ENCODE measurements at places on chromosomes 12 and 14.
A peak's percentile ranks its signal among the peaks of the same experiment; 100 is the strongest.

GRCh38 chr14:102154821-102155549 is 15.3 kb downstream of the WDR20 start:
- H3K4me1 ChIP-seq: no peaks in the 10 kb centered on the region
- no peak overlapping the region for H3K27ac ChIP-seq
- H3K4me3 ChIP-seq: no peak overlapping the region
- no peaks in the 10 kb centered on the region for H3K27me3 ChIP-seq
- DNase-seq: no peak

DNA sequence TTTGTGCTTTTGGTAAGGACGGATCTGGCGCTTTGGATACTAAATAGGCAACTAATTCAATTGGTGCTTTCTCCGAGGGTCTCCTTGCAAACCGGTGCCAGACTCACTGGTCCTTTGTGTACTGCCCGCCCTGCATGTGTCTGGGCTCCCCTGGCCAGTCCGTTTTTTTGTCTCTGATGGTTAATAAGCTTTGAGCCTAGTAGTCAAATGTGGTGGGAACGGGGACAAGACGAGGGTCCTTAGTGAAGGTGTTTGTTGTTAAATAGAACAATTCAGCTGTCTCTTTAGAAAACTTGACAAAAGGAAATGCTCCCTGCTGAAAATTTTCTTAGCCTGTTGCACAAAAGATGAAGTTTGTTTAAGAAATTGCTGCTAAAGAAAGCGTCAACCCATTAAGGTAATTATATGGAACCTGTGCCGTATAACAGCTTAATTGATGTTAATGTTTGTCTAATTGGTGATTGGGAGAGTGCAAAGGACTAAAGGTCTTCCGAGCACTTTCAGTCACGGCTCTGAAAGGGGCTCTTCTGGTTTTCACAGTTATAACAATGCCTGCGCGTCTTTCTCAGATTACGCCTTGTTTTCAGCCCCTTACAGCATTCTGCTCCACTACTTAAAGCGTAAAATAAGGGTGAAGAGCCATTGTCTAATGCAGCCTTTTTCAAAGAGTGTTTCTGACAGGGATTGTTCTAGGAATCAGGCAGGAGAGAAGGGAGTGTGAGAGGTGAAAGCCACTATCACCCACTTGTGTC is 537.4 kb downstream of the PRKD1 start:
- DNase-seq: no peak
- H3K4me3 ChIP-seq: no peak overlapping the region
- H3K27ac ChIP-seq: no peak overlapping the region
- H3K27me3 ChIP-seq: no peaks in the 10 kb centered on the region

DNA sequence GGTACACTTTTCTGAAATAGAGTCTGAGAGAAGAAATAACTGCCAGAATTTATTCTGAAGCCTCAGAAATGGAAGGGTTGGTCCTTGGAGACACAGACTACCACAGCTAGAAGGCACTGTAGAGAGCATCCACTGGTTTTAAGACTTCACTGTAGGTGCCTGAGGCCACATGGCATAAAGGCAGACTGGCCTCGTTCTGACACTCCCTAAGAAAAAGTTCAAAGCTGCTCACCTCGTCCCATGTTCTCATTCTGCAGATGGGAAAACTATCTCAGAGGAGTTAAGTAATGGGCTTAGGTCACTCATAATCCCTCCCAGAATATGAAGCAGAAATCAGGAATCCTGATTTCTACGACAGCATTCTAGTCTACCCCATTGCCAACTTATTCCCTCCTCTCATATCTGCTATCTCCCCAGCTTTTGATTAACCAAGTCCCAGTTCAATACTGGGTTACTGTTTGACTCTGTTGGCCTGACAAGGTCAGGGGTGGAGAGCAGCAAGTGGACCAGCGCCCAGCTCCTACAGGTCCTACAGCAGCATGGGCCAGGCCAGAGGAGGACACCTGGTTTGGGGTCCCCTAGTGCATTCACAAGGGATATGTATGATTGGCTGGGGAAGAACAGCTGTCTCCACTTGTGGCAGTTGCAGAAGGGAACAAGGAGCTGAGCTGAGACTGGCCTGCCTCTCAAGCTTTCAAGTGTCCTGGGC is 3.7 kb downstream of the ITGA5 start:
- no peak overlapping the region for H3K4me3 ChIP-seq
- no peaks in the 10 kb centered on the region for H3K27me3 ChIP-seq
- no peak for DNase-seq
- H3K4me1 ChIP-seq: peaks cover 12% of the 10 kb centered on the region
- H3K27ac ChIP-seq: no peak overlapping the region
- H3K36me3 ChIP-seq: no peaks in the 10 kb centered on the region

DNA sequence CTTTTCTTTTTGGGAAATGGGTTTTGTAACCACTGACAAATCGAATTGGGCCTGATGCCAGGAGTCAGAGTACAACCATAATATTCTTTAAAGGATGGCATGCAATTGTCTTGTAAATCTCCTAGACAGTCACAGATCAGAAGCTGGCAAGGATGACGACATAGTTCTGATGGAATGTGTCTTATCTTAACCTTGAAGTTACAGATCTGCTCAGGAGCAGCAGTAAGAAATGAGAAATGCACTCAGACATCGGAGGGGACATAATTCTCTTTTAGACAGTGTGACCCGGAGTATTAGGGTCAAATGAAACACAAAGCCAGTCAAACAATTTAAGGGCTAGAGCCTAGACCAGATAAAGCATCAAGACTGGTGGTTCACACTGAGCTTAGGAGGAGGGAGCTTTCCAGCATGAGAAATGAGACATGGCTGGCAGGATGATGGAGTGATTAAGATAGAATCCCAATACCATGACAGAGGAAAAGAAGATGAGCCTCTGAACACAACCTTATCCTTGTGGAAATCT is 17.5 kb downstream of the CBX5 start:
- no peaks in the 10 kb centered on the region for H3K36me3 ChIP-seq
- H3K27me3 ChIP-seq: no peaks in the 10 kb centered on the region
- no peak overlapping the region for H3K4me3 ChIP-seq
- DNase-seq: no peak
- H3K27ac ChIP-seq: peak overlapping the region; percentile 48
